Ureter (tissue), 1 donor: ENCODE measurements at places on chromosomes 12 and 14. TPM values are rescaled to one million over a fixed set of nuclear protein-coding genes. Genes with fewer than 3 reads are reported as not detected.

DNA sequence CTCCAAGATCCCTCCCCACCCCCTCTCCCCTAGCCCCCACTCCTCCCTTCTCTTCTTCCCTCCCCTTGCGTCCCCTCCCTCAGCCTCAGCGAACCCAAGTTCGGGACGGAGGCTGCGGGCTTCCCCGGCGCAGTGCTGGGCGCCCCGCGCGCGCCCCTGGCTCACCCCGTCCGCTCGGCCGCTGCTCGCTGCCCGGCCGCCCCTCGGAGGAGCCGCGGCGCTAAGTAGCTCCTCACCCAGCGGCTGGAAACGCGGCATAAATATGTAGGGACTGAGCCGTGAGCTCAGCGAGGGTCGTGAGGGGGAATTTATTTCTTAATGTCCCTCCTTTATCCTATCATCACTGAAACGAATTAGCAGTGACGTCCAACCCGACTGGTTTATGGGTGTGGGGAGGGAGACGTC lies at the start of gene NOS1:
NOS1 (minus strand) TSS at position 280 of the 405 bp plus-strand sequence. CDS start 30,557 bp downstream, outside the sequence.
- no peak for DNase-seq

Gene PSME2
- total RNA-seq = 213 TPM

Gene PLBD1
- 85.4 TPM for total RNA-seq

DNA sequence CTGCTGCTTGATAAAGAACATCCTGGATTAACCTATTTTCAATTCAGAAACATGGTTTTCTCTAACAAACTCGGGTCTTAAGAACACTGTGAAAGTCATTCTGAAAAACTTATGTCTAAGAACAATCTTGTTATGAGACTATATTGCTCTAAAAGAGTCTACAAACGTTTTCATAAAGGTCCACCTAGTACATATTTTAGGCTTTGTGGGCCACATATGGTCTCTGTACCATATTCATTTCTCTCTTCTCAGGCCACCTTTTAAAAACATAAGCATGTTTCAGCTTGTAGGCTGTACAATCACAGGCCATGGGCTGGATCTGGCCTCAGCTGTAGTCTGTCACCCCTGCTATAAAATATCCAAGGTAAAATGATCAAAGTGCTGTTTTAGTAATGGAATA lies 39.9 kb downstream of the PPP4R3A start:
- DNase-seq = no peak

Gene GPR162
- 2.5 TPM for total RNA-seq

Gene SOCS4
- total RNA-seq = 29.2 TPM
